ENCODE measurements at places on chromosomes 13 and 19. TPM values are rescaled to one million over a fixed set of nuclear protein-coding genes. Genes with fewer than 3 reads are reported as not detected.

PDE4A gene
- 0.81 TPM for total RNA-seq

APC2 gene
- total RNA-seq, result 0.49 TPM

SLC8A2 gene
- total RNA-seq, result not detected

DNA sequence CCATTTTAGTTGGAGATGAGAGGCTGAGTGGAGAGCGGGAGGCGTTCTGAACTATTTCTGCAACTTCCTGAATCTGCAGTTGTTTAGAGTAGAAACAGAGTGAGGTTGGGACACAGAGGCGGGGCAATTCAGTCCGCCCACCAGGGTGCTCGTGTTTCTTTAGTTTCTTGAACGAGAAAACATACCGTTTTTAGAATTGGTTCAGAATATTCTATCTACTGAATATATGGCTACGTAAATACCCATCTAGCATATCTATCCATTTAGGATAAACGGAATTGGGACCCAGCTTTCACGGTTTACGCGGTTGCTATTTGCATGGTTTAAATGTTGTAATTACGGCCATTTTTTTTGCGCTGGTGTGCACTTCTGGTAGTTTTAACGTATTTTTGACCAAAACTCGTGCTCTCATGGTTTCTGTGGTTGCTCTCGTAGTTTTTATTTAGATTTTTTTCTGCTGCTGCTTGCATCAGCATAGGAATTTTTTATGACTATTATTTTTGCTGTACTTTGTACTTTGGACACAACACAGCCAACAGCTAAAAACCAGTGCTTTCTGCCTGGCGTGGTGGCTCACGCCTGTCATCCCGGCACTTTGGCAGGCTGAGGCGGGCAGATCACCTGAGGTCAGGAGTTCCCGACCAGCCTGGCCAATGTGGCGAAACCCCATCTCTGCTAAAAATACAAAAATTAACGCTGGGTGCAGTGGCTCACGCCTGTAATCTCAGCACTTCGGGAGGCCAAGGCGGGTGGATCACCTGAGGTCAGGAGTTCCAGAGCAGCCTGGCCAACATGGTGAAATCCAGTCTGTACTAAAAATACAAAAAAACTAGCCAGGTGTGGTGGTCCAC, 32.7 kb downstream of the TIMM13 start:
- no peak for DNase-seq

DNA sequence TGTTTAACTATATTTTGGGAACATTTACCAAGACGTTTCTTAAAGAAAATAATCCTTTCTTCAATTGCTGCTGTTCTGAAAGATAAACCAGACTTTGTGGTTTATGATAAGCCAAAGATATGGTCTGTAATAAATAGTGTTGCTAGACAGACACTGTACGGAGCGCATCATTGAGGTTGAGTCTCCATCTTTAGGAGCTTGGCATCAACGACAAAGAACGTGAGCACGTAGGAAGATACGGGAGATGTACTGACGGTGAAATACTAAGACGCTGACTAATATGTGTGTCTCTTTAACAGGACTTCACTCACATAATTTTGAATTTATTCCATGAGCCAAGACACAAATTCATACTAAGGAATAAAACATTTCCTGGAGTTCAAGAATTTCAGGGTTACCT, 16.2 kb downstream of the TEX29 start:
- no peak for DNase-seq

- no peak for DNase-seq
Measured at GRCh38 chr19:15675560-15675959, 2.7 kb downstream of the CYP4F12 start.

DNA sequence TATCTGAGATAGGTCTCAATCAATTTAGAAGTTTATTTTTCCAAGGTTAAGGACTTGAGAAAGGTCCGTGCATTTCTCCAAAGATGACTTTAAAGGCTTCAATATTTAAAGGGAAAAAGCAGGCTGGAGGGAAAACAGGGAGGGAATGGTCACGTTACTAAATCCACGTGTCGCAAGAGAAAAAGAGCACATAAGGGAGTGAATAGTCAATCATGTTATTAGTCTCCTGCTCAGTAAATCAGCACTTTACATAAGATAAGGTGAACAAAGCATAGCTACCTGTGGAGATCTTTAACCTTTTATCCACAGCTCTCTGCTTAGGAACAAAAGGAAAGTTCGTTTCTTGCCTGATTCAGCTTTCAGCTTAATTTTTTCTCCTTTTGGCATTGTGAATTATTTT, 31.3 kb upstream of the LSM14A start:
- DNase-seq, result no peak

DNA sequence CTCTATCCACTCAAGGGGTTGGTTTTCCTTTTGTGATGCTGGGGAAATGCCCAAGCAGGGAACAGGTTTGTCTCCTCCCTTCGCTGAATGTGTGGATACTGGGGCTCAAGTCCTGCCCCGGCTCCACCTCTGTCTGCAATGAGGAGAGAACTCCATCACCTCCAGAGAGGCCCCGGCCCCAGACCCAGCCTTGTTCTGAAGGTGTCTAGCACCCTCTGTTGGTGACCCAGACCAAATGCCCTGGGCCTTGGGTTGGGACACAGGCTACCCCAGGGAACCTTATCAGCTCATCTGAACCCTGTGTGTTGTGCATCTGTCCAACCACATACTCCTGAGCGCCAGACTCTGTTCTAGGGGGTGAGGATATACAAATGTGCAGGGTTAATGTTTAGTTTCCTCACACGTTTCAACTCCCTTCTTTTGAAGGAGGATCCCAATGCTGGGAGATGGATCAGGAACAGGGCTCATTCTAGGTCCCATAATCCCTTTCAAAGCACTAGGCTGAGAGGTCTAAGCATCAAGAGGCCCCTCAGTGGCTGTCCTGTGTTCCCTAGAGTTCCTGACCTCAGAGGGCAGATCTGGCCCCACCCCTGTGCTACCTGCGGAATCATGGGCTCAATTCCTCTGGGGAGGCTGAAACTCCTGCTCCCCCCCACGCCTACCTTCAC, 112.5 kb upstream of the SLC7A1 start:
- peak; percentile 43 for DNase-seq

DNA sequence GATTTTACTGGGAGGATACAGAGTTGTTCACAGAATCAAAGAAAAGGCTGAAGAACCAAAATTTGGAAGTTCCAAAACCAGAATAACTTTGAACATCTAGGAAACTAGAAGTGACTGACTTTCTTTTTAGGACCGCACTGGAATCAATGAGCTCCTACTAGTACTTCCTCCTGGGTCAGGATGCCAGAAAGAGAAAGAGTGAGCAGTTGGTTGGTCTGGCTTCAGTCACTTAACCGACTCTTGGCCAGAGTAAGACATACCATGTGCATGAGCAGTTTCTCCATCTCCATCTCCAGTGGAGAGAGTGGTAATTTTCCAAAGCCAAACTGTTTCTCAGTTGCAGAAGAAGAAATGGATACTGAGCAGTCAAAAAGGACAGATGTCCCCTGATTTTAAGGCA, 27.1 kb upstream of the MTUS2 start:
- peak; percentile 71 for DNase-seq

Data from M059J (cell line).